ENCODE measurements at places on chromosomes 7 and 10. TPM values are rescaled to one million over a fixed set of nuclear protein-coding genes. Genes with fewer than 3 reads are reported as not detected.

DNA sequence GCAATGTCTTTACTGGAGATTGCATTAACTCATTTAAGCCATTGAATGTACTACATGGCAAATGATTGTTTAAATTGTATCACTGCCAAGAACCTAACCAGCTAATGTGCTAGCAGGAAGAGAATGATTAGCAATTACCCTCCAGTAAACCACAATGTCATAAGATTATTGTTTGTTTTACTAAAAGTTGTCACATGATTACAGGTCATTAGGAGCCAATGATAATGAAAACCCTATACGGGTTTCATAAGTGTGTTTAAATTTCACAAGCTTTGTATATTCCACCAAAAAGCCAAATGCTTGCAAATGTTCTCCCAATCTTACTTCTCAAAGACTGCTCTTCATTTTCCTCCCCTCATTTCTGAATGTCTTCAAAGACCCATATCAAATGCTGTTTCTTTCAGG is 76.5 kb upstream of the PPP1R3C start:
- no peak for DNase-seq

DNA sequence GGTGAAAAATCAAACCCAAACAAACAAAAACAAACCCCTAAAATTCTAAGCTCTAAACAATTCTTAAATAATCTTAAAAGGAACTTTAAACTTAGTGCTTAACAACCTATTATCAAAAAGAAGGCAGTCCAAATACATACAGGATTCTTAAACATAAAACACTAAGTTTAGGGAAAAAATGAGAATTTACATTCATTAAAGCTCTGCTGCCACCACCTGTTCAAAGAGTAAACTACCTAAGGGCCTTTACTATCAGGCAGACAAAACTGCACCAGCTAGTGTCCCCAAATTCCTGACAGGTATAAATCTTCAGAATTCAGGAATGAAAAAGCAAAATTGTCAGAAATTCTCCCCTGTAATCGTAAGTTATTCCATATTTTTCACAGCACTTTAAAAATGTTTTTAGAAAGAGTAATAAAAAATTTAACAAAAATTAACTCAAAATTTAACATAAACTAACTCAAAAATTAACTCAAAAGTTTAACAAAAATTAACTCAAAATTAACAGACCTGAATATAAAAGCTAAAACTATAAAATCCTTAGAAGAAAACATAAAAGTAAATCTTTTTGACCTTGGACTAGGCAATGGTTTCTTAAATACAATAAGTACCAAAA is 55.1 kb downstream of the PDZD8 start:
- DNase-seq, result peak; percentile 28

DNA sequence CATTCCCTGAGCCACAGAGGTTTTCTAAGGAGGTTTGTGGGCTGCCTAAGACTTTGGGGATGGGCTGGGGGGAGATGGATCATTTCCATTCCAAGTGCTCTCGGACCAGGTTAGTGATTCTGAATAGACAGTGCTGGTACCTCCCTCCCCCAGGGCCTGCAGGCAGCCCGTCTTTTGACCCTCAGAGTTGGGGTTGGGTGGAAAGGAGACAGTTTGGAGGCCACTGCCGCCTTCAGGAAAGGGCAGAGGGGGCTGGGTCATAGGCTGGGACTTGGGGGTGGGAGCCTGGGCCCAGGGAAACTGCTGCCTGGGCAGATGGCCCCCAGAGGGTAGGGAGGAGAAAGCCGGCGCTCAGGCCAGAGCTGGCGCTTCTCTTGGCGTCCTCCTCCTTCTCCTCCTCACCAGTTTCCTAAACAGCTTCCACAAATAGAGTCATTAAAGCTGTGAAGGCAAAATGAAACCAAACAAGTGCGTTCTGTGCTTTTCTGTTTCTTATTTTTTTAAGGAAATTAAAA is 4.4 kb downstream of the UNC5B start:
- DNase-seq, result no peak

- DNase-seq, result no peak
Observed at GRCh38 chr10:103780242-103781149, 74.9 kb downstream of the SH3PXD2A start.

GRCh38 chr10:43978091-43978490 is 329.4 kb upstream of the ZNF32 start:
- DNase-seq, result no peak

DNA sequence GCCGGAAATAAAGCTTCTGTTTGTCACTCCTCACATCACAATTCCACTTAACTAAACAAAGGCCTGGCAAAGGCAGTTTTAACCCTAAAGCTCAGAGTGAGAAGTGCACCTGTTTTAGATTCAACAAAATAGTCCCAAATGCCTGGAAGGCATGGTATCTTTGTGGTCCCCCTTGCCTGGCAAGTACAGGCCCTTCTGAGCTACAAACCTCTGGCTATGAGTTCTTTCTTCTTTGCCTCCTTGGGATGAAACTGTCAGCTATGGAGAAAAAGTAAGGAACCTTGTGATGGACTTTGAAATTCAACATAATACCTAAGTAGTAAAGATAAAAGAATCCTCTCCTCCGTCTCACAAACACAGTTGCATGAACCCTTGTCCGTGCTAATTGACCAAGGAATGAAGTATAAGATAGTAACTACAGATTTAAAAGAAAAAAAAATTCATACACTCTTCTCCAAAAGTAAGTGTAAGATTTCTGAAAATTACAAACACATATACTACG is 244.5 kb upstream of the ETV1 start:
- DNase-seq, result no peak

DNA sequence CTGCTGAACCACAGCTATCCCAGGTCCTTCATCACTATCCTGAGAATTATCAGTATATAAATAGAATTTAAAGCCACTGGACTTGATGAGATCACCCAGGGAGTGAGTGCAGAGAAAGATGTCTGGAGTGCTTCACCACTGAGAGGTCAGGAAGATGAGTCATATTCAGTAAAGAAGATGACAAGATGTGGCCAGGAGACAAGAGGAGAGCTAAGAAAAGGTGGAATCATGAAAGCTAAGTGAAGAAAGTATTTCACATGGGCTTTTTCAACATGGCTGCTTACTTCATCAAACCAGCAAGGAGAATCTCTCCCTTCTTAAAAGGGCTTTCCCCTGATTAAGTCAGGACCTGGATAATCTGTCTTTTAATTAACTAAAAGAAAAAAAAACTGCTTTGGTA is 9.1 kb upstream of the PRKAR2B start:
- DNase-seq, result no peak

DNA sequence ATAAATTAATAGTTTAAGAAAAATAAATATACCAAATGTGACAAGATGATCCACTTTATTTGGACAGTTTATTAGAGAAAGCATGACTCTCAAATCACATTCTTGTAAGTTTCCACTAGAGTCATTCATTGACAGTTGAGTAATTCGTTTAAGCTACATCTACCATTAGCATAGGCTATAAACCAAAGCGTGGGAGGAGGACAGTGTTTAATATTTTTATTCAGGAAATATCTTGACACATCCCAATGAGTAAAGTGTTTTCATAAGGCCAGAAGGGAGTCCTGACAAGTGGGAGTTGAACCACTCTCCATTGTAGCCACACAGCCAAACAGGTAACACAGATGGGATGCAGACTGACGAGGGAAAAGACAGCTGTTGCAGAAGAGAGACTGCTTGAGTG is 386.5 kb upstream of the SEMA3D start:
- DNase-seq, result no peak

GRCh38 chr10:11166550-11166949 is 148.9 kb downstream of the CELF2 start:
- no peak for DNase-seq

- no peak for DNase-seq
Observed at GRCh38 chr10:11148142-11149028, 130.7 kb downstream of the CELF2 start.

DNA sequence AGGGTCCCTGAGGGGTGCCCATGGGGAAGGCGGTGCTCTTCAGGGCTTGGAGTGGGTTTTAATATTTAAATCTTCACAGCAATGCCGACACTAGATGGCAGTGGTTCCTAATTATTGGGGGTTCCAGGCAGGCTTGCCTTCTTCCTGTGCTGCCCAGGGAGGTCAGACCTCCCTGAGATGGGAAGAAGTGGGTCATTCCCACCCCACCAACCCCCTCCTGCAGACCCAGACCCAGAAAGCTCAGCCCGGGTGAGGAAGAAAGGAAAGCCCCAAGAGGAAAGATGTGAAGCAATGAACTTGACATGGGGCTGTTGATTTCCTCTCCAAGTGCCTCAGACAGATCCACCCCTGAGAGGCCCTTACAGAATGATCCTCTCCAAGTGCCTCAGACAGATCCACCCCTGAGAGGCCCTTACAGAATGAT is 85.1 kb upstream of the LANCL2 start:
- peak; percentile 81 for DNase-seq

GRCh38 chr10:112389271-112389822 is 15.4 kb downstream of the ACSL5 start:
- no peak for DNase-seq

- no peak for DNase-seq
Observed at GRCh38 chr7:92767437-92767836, 68.9 kb downstream of the CDK6 start.

DNA sequence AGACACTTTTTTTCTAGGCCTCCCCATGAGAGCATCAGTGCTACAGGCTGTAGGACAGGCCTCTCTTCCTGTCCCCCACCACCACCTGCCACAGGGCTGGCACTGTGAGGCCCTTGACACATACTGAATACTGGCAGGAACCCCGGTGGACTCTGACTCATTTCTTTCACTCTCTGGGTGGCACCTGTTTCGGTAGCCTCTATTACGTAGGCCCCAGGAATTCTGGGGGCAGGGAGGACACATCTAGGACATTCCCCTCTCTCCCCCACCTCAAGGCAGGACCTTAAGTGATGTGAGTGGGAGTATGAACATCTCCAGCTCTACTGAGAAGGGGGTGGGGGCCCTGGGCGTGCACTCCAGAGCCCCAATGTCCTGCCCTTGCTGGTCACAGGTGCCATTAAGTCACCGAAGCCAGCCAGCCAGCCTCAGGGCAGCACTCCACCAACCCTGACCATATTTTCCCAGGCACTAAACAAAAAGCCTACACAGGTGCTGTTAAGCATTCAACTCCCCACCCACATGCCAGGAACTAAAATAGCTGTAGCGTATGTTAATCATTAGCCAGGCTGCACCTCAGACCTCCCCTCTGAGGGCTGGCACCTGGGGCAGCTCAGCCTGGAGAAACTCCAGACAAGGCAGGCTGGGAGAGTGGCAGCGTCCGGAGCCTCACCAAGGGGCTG is 8.9 kb downstream of the ANXA11 start:
- peak; percentile 78 for DNase-seq

GRCh38 chr7:82012453-82012852 is 242.6 kb upstream of the HGF start:
- DNase-seq, result no peak

DNA sequence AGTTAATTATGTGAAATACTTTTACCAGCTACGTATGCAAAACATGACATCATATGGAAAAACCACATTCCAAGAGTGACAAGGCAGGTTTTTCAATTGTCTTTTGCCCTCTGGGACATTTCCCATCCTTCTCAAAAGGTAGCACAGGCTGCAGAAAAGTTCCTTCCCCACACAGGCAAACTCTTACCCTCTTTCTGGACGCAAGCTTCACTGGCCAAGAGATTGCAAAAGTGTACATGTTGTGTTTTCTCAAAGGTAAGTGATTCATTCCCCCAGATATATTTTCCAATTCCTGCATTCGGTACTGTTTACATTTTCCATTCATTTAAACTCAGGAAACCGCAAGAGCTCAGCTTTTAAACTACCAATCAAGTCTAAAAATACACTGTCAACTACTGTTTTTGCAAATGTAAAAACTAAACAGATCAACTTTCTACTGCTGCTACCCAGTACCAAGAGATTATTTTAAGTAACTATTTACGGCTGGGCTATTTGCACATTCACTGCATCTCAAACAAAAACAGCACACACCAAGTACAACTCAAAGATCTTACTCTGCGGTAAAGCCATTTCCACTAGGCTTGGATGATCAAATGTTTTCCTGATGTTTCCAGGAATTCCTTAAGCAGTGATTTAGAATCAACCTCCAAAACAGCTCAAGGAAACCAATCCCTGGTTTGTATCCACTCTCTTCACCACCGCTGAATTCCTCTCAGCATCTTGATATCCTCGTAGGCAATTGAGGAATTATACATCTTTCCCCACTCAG is 233.6 kb upstream of the CCDC6 start:
- no peak for DNase-seq

DNA sequence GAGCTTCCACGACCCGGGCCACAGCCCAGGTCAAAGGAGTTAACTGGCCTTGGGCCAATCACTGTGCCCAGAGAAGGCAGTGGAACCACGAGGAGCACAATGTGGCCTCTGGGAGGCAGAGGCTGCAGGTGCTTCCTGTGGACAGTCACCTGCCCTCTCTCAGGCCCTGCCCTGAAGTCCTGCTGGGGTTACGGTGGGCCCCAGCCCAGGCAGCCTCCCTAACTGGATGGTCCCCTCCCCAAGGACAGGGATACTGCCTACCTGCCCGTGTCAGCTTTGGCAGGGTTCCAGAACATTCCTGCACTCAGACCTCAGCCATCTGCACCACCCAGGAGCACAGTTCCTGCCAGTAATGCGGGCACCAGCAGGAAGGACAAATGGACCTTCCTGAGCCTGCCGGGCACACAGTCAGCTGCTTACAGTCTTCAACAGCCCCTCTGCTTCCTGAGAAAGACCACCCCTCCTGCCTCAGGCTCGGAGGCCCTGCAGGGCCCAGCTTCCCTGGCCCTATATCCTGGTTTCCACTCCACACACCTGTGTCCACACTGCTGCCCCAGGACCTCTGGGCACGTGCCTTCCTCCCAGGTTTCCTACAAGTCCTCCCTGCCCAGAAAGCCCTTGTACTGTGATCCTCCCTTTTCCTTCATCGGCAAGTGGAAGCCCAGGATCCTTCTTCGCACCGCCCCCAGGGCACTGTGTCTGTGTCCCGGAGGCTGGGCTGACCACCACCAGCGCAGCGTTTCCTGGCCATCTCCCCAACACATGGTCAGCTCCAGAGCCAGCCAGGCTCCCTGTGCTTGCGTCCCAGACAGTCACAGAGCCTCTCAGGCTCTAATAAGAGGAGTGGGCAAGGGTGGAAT is 23.3 kb downstream of the WDR86 start:
- peak; percentile 70 for DNase-seq

- DNase-seq, result no peak
Observed at GRCh38 chr10:5976512-5977470, 552 bp downstream of the IL15RA start.

- DNase-seq, result no peak
Observed at GRCh38 chr7:130409067-130409711, 28.9 kb downstream of the CPA1 start.

DNA sequence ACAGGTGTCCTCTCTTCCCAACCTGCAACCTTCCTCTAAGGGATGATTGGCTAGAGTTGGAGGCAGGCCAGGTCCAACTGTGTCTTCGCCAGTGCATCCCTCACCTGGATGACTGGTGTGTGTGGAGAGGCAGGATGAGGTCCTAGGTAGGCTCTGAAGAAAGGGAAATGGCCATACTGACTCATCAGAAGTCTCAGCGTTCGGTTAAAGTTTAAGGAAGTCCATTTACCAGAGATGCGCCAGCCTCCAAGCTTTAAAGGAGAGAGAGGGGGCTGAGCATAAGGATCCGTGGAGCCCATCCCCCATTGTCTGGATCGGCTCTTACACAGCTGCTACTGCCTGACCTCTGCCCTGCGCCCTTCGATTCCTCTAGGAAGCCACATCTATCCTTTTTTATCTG is 4.4 kb downstream of the KEL start:
- DNase-seq, result no peak

GRCh38 chr10:58189269-58189668 is 78.4 kb downstream of the IPMK start:
- DNase-seq, result no peak

- DNase-seq, result no peak
Observed at GRCh38 chr10:74787457-74787856, 38.9 kb upstream of the KAT6B start.

SOSTDC1 gene
- 2.4 TPM for total RNA-seq

TMEM229A gene
- 2.4 TPM for total RNA-seq

FOXI2 gene
- not detected for total RNA-seq

CPA1 gene
- not detected for total RNA-seq

ARHGAP22 gene
- 7.7 TPM for total RNA-seq
